ENCODE measurements at places on chromosomes 6 and 20.

GRCh38 chr20:51266353-51266752 lies 243.4 kb upstream of the KCNG1 start:
- no peak for DNase-seq

GRCh38 chr6:56087421-56087820 lies 160.0 kb downstream of the COL21A1 start:
- DNase-seq: no peak

- DNase-seq: no peak
Measured at GRCh38 chr6:27441001-27441400, 31.9 kb downstream of the ZNF184 start.

- no peak for DNase-seq
Measured at GRCh38 chr6:132320007-132320406, 81.3 kb downstream of the MOXD1 start.

DNA sequence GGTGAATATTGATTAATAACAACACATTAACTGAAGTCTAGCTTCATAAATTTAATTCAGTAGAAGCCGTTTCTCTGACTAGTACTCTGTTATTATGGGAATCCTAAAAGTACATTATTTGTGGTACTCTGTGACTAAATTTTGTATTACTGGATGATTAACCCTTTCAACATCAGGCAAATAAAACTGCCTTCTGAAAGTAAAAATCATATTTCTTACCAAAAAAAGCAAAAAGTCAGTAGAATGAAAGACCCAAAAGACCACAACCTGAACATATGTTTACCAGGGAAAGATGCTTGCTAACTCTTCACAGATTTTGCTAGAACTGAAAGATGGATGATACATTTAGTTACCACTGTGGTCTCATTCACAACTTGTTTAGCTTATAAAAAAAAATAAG lies 73.2 kb downstream of the AHI1 start:
- DNase-seq: no peak

DNA sequence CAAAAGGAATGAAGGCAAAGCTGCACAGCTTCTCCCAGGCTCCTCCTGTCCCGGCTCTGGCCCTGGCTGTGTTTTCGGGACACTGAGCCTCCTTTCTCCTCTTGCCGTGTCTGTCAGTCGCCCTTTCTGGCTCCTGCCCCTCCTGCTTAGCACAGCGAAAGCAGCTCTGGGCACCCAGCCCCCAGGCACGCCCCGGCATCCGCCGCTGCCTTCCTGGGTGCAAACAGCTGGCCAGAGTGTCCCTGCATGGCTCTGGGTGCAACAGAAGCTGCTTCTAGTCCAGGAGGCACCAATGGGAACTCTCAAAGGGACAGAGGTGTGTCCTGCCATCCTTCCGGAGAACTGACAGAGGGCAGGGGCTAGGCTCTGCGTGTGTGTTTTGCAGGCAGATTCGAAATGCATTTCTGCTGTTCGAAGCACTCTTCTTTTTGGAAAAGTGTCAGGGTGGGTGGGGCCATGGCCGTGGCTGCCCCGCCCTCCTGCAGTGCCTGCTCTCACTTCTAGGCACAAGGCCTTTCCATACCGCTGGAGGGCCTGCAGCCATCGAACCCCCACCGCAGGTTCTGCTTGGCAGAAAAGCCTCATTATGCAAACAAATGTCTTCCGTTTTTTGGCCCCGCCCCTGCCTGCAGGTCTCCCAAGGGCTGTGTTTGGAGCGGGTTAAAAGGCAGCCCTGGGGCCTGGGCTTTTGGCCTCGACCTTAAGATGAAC lies 15.5 kb downstream of the COL9A3 start:
- no peak for DNase-seq

- no peak for DNase-seq
Measured at GRCh38 chr6:17311595-17312311, 30.6 kb downstream of the RBM24 start.

DNA sequence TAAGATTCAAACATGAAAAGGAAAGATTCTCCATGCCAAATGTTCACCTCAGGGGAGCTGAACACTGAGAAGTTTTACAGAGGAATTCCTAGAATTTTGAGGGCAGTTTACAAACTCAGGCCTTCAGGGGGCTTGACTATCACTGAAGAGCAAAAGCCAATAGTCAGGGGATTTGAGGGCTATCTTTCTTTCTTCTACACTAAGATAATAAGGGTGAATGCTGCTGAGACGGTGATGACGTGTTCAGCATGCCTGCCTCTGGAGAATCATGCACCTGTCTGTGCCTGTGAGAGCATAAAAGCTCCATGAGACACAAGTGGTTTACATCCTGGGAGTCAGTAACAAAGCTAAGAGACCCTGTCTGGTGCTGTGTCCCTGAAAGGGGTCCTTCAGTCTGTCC lies 1085.6 kb downstream of the KIF16B start:
- DNase-seq: no peak

DNA sequence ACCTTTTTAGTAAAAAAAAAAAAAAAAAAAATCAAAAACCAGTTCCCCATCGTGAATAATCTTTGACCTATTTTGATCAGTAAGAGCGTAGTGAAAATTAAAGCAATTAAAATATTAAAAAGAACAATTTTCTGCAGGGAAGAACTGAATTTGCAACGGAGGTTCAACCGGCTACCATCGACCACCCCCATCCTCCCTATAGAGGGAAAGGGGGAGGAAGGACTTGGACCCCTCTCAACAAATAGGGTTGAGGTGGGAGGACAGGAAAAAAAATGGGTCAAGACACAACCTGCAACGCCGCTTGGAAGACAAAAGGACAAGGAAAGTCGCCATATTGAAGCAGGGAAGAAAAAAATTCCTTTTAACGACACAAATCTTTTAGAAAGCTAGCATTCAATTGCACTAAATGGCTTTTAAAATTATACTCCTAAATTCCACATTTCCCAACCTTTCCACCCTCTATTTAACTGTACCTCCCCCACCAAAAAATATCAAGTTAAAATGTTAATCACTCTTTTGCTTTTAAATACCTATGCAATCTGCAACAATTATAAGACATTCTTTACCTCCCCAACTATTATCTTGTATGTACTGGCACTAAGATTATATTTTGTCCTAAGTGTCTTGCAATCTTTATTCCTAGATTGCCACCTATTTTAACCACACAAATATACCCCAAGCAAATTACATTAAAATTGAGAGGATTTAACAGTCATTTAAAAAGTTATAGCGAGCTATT lies 1.7 kb downstream of the PPP1R10 start:
- DNase-seq: no peak

GRCh38 chr6:7406743-7407142 lies 17.1 kb downstream of the RIOK1 start:
- DNase-seq: no peak

GRCh38 chr6:118581489-118581959 lies 33.4 kb downstream of the PLN start:
- DNase-seq: no peak

DNA sequence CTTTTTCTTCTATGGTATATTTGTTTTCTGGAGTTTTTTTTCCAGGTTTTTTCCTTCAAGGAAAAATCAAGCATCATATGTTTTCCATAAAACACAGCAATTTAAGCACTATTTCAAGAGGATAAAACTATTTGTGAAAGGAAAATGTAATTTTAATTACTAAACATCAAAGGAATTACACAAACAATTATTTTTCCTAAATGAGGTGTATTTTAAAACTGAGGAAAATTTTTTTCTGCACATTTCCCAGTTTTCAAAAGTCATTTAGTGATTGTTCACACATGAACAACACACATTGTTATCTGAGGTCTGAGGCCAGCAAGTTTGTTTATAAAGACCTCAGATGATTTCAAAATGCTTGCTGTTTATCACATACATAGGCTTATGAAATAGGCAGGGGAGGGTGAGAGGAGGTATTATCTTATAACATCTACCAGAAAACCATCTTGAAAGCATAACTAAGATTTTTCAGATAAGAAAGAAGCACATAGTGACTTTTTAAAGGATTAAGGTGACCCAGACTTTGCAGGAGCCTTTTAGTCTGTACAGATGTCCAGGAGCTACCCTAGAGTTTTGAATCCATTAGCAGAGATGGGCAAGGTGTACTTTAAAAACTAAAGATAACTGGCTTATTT lies 381.6 kb downstream of the GJA1 start:
- no peak for DNase-seq

DNA sequence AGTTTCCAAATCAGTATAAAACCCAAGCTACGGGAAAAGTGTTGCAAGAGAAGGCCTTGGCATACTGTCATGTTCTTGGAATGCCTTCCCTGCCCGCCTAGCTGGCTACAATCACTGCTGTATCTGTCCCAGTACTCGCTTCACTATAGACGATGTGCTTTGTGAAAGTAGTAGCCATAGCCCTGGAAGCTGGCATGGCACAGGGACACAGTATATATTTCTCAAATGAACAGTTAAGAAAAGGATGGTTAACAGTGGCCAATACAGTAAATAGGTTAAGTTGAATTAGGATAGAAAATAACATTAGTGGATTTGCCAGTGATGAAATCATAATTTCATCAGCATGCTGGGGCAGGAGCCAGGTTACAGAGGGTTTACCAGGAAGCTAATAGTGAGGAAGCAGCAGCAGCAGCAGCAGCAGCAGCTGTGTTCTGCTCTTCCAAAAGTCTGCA lies 499.3 kb downstream of the CDKAL1 start:
- no peak for DNase-seq

DNA sequence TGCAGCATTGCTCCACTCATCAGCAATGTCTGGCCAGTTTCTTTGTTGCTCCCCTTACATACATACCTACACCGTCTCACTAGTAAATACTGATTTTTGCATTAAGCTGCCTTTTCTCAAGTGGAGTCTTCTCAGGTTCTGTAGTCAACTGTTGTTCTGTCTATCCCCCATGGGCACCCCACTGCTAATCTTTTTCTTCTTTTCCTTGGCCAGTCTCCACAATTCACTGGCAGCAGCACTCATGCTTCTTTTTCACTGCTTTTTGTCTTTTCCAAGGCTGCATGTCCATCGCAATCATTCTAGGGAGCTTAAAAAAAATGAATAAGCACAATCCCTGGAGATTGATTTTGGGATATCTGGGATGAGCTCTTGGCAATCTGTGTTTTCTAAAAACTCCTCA lies 10.3 kb upstream of the ERVFRD-1 start:
- no peak for DNase-seq

DNA sequence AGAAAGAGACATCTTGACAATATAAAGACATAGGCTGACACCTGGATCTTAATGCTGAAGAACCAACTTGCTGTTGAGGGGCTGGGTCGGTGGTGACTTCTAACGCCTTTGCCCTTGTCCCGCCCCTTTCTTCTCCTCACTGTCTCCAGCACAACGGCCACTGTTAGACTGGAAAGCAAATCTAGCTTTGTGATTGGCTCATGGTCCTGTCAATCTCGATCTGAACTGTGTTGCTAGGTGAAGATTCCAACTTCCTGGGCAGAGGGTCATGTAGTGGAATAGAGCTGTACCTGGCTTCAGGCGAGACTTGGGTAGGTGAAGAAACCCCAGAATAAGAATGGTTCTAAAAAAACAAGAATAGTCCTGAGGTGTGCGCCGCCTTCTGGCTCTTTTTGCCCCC lies at the start of gene PGK2:
TSS of gene PGK2 (minus strand) at position 110 of the 400 bp plus-strand sequence. CDS start at position 12, 98 bp downstream.
- DNase-seq: peak; percentile 67

DNA sequence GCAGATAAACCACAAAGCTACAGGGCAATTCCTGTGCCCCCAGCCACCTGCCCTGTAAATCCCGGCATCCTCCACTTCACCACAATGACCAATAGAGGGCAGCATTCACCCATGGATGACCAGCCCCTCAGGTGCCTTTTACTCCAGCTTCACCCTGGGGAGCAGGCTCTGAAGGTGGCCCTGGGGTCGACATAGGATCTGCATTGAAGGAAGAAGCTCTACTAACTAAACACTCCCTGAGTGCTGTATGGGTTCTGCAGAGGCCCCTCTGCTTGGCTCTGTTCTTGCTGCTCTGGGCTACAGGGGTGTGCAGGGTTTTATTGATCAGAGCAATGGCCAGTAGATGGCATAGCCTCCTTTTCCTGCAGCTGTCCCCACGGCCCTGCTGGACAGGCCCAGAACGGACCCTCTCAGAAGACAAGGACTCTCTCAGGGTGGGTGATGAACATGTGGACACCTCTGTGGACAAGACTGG lies 20.3 kb downstream of the CST4 start:
- DNase-seq: peak; percentile 81

DNA sequence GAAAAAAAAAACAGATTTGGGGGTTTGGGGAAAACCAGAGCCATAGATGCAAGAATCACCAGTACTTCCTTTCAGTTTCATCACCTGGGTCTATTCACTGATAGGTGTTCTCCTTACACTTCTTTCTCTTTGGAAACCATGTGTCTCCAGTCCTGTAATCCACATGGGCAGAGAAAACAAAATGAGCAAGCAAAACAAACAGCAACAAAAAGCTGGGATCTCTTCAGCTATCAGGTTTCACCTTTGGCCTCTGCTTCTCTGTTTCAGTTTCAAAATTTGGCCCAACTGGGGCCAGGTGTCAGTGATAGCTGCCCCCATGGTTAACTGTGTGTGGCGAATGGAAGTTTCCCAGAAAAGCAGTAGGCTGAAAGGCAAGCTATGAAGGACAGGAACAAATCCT lies 220.0 kb upstream of the THBS2 start:
- no peak for DNase-seq

- DNase-seq: no peak
Measured at GRCh38 chr6:18101873-18102272, 20.6 kb downstream of the NHLRC1 start.

DNA sequence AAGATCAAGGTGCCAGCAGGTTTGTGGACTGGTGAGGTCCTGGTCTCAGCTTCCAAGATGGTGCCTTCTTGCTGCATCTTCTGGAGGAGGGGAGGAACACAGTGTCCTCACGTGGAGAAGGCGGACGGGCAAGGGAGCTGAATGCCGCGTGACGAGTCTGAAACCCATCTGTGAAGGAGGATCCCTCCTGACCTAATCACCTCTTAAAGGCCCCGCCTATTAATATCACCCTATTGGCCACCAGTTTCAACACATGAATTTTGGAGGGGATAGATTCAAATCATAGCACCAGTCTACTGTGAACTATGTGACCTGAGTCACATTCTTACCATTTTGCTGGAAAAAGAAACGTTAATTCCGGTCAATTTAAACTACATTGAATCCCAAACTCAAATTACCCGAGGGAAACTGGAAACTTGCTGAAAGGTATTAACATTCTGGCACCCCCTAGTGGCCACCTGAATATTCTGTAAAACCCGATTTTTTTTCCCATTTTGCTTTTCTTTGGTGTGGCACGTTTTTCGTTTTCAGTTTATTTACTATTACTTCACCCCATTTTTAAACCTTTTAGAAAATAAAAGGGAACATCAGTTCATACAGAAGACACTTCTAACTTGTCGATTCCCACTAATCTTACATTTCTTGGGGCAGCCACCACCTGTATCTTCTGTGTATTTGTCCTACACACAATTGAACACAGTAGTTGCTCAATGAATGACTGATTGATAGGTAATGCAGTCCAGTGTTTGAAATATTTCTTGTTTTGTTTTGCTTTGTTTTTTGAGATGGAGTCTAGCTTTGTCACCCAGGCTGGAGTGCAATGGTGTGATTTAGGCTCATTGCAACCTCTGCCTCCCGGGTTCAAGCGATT lies 17.9 kb upstream of the CCDC170 start:
- DNase-seq: peak; percentile 55

DNA sequence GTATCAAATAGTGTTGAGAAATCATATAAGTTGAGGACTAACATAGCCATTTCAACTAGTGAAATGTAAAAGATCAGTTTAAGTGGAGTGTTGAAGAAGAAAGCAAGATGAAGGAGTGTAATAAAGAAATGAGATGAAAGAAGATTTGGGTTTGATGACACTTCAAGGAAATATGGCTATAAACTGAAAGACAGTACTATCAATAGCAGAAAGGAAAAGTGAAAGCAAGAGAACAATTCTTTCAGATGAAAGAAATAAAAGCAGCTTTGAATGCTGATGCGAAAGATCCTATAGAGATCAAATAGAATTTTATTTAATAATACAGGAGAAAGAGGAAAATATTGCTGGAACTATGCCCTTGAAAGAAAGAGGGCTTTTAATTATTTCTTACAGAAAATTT lies 92.8 kb upstream of the PRSS16 start:
- no peak for DNase-seq

GRCh38 chr6:162273986-162274385 lies 453.6 kb downstream of the PRKN start:
- DNase-seq: no peak

Data from iPS-NIHi11 (cell line).